ENCODE measurements at places on chromosomes 4 and X.

GRCh38 chr4:94595880-94596483, 144.2 kb downstream of the PDLIM5 start:
- no peak for DNase-seq

DNA sequence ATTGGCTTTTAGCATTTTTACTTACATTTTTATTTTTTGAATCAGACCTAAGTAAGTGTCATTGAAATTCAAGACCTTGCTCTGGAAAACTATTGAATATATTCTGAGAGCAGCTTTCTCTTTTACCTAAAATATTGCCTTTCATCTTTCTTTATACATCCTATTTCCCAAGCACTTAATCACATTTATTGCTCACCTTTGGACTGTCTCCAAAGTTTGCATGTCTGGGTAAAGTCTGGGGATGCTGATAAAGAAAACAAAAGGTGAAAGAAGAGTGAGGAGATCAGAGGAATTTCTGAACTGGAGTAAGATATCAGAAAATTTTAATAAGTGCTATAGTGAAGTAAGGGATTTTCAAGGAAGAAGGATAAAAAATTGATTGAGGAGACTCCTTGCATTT, 308.5 kb upstream of the AADAT start:
- DNase-seq = no peak

- no peak for DNase-seq
Observed at GRCh38 chrX:120357186-120357585, 4.7 kb upstream of the ATP1B4 start.

GRCh38 chrX:151609222-151609621, 45.7 kb downstream of the PASD1 start:
- no peak for DNase-seq

DNA sequence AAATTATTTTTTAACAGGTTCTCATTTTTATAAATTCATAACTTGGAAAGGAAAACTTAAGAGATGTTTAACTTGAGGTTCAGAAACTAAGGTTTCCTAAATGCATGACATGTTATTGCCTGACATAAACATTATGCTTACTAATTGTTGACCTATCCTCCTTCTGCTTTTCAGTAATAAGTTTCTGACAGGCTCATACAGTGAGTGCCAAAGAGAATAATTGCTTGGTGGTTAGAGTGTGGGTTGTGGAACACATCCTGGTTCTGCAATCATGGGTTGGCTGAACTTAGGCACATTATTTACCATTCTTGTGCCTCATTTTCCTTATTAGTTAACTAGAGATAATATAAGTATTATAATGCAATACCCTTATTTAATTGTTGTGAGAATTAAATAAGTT, 56.5 kb downstream of the BMPR1B start:
- no peak for DNase-seq

DNA sequence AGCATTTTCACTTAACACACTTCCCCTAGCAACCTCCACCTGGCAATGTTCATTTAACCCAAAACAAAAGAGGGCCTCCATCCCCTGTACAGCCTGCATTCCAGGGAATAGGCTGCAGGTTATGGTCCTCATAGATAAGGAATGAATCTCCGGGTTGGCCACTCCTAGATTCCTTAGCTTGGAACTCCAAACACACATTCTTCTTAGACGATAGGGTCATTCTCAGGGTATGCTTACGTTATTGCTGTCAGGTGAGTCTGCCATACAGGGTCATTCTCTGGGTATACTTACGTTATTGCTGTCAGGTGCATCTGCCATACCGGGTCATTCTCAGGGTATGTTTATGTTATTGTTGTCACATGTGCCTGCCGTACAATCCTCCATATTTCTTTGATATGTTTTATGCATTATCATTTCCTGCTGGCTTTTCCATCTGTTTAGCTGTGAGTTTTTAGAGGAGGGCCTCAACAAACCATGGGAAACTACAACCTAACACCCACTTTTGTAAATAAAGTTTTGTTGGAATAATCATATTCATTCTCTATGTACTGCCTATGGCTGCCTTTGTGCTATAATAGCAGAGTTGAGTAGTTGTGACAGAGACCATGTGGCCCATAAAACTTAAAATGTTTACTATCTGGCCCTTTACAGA, 8.2 kb upstream of the AFF1 start:
- DNase-seq = no peak

DNA sequence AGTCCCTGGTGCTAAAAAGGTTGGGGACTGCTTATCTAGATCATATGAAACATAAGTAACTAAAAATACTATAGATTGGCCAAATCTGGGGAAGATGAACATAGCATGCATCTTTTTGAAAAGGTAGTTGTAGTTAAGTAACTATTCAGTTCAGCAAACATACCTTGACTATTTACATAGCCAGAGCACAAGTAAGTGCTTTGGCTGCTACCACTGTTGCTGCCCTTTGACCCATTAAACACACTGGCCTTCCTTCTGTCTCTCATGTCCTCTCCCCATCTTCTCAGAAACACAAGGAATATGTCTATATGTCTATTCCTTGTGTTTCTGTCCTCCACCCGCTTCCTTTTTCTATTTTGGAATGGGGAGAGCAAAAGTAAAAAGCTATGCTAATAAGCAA, 87.9 kb upstream of the SPRY1 start:
- DNase-seq = no peak

DNA sequence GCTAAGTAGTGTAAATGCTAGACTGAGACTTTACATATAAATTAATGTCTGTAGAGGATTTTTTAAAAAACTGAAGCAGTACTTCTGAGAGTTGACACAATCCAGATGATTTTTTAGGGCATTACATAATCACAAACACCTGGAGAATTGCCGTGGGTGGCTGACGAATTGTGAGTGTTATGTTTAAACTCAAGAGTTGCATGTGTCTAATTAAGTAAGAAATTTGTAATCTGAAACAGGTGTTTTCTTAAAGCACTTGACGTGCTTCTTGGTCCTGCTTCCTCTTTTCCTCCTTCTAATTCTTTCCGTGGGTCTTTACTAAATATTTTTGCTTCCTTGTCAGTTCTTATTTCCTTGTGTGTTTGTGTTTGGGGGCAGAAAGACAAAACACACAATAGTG, 27.8 kb downstream of the PIR start:
- no peak for DNase-seq

- DNase-seq = no peak
Observed at GRCh38 chr4:25966171-25966570, 52.2 kb downstream of the SMIM20 start.

GRCh38 chrX:56026815-56027214, 205.3 kb upstream of the KLF8 start:
- no peak for DNase-seq

DNA sequence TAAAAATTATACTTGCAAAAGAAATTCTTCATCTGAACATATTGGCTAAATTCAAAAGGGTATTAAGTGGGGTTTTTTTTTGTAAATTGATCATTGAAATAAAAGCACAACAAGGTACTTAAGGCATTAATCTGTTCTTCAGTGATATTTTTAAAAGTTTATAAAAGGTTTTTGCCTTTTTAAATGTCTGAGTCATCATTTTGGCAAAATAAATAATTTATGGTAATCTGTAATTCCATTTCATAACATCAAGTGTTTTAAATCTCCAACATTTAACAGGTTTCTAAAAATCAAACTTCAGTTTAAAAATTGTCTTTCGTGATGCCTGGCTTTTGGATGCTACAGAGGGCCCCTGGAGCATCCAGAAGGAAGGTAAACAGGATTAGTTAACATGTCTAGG, 27.4 kb downstream of the NLRP2B start:
- no peak for DNase-seq

DNA sequence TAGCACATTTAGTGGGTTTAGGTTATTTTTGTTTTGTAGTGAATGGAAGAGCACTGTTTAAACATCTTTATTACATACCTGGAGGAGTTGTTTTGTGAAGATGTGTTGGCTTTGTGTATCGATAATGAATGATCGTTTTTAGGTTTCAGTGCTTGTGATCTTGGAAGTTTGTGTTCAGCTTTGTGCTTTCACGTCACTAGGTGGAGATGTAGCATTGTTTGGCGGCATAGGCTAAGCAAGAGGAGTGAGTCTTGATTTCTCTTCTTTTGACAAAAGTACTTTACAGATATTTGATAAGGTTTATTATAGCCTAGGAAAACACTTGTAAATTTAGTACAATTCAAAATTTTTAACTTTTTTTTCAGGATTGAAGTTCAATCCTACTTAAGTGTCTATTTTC, 50.4 kb downstream of the PDK3 start:
- no peak for DNase-seq

DNA sequence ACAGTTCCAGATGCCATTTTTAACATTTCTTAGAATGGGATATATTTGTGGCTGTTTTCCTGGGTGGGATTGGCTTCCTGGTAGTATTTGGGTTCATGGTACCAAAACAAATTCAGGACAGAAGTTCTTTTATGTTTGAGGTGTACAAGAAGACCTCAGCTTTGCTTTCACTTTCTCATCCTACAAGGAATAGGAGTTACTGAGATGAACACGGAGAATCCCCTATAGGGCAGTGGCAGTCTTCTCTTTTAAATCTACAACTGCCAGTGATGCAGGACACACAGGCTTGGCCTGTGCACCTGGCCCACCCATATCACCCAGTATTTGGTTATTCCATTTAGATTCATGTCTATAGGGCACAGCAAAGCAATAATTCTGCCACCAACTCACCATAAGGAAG, 35.2 kb downstream of the SLC10A7 start:
- DNase-seq = no peak
